ENCODE measurements at places on chromosomes 4 and X.
A peak's percentile ranks its signal among the peaks of the same experiment; 100 is the strongest.

GRCh38 chrX:13179100-13179499 lies 134.7 kb upstream of the FAM9C start:
- DNase-seq: no peak

DNA sequence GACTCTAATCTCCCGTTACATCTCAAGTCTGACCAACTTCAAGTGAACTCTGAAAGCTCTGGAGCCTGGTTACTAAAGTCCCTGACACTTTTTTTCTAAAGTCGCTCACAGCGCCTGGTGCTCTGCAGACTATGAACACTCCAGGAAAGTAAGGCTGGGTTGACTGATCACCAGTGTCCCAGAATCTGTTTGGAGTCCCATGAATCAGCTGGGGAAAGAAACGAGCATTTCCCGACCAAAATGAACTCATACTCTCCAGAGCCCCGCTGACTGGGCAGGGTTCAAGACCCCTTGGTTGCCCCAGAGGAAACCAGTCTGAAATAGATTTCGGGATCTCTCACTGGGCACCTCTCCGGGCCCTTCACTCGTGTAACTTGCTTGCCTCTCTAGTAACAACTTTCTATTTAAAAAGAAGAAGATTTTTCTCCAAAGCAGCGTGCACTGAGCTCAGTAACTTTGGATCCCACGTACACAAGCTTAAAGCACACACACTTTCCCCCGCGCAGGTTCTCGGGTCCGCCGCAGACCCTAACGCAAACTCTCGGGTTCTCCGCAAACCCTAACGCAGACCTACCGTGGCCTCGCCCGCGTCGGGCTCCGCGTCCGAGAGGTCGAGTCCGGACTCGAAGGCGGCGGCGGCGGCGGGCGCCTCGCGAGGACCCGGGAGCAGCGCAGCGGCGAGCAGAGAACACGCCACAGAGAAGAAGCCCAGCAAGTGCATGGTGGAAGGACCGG lies 964 bp downstream of the VEGFC start:
- DNase-seq: peak; percentile 65

DNA sequence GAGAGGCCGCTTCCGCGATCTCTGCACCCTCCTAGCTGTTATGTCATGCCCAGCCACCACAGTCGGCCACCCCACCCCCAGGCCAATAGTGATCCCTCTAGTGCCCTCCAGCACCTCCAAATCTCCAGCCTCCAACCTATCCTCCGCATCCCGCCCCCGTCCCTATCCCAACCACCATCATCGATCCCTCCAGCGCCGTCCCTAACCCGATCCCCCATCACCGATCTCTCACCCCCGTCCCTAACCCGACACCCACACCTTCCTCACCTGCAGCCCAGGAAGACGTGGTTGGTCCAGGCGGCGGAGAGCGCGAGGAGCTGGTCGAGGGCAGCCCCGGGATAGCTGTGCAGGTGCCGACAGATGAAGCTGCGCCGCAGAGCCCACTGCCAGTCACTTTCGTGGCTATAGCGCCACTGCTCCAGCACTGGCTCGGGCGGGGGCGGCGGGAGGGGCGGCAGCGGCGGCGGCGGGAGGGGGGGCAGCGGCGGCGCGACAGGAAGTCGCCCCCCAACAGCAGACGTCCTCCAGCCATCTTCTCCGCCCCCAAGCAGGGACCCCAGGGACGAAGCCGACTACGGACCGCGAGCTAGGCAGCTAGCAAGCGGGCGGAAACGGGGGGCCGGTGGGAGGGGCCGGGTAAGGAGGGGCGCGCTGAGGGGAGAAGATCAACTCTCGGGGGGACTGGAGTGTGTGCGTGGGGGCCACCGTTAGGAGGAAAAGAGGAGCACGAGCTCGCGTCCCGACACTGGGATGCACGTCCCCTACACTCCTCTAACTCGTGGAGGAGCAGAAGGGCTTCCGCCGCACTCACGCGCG lies 552 bp downstream of the NKRF start:
- DNase-seq: peak; percentile 7

DNA sequence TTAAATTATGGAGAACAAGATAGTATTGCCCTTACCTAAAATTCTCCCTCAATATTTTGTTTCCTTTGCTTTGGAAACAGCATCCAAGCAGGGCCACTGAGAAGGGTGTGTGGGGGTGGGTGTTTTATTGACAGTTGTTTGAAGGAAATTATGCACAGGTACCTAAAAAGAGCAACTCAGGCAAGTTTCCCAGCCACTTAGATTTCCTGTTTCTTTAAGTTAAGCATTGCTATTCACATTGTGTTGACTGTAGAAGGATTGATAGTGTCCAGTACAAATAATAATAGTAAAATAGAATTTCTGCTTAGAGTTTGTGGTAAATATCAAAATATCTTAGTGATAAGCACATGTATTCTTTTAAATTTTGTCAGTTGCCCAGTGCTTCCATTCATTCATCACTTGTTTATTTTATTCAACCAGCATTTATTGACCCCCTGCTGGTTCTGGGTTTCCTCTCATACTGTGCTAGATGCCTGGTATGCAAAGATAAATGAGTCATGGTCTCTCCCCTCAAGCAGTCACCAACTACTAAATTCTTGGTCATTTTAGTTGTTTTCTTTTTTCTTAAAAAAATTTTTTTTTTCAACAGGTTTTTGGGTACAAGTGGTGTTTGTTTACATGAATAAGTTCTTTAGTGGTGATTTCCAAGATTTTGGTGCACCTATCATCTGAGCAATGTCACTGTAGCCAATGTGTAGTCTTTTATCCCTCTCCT lies 50.0 kb downstream of the GALNT7 start:
- DNase-seq: peak; percentile 87

GRCh38 chr4:2386717-2387116 lies 31.7 kb downstream of the ZFYVE28 start:
- no peak for DNase-seq

GRCh38 chr4:88999392-88999930 lies 57.5 kb downstream of the FAM13A start:
- no peak for DNase-seq

DNA sequence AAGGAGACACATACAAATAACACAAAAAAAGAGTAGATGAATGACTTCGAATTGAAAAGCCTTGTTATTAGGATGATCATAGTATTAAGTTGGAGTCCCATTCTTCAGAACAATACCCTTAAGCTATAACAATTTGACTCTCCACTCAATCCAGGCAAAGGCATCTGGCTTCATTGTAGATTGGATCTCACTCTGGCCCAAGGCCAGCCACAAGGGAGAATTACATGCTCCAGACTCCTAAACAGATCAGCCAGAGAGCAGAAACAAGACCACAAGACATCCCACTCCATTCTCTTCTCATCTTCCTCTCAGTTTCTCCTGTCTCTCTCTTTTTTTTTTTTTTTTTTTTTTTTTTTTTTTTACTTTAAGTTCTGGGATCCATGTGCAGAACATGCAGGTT lies 213.9 kb downstream of the DHX15 start:
- no peak for DNase-seq

DNA sequence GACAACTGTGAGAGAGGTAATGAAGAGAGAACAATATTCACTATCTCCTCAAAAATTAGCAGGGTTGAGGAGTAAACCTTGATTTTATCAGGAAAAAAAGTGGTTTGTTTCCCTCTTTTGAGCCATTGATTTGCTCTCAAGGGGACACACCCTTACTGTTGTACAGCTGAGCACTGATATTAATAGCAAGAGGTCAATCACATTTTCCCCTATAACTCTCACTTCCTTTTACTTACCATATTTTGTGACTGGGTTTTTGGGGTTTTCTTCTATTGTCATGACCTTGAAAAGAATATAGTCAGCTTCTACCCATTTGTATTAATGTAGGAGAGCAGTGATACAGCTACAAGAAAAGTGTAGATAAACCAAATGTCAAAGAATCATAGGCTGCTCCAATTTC lies 70.2 kb upstream of the LONRF3 start:
- DNase-seq: no peak

- DNase-seq: peak; percentile 45
Observed at GRCh38 chr4:163484906-163485305, 9.6 kb upstream of the TMA16 start.

DNA sequence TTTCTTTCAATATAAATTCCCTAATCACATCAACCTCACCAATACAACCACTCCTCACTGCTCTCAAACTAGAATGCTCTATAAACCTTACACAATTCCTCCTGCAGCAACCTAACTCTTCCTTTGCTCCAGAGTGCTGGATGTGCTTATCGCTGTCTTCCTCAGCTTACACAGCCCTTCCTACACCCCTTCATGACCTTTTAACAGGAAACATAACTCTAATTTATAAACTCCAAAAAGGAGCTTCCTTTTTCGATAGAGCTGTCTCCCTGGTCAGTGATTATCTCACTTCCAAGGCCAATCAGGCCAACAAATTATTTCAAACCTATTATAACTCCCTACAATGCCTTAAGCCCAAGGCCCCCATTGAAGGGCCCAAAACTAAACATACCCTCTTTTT lies 78.8 kb downstream of the COQ2 start:
- DNase-seq: no peak

- DNase-seq: no peak
Observed at GRCh38 chr4:76305033-76305687, 1.4 kb upstream of the STBD1 start.

- no peak for DNase-seq
Observed at GRCh38 chrX:95536111-95536510, 1148.5 kb upstream of the DIAPH2 start.

GRCh38 chr4:174669270-174669669 lies 147.0 kb upstream of the HPGD start:
- peak; percentile 97 for DNase-seq

GRCh38 chr4:135770505-135770904 lies 1568.9 kb upstream of the PABPC4L start:
- no peak for DNase-seq

DNA sequence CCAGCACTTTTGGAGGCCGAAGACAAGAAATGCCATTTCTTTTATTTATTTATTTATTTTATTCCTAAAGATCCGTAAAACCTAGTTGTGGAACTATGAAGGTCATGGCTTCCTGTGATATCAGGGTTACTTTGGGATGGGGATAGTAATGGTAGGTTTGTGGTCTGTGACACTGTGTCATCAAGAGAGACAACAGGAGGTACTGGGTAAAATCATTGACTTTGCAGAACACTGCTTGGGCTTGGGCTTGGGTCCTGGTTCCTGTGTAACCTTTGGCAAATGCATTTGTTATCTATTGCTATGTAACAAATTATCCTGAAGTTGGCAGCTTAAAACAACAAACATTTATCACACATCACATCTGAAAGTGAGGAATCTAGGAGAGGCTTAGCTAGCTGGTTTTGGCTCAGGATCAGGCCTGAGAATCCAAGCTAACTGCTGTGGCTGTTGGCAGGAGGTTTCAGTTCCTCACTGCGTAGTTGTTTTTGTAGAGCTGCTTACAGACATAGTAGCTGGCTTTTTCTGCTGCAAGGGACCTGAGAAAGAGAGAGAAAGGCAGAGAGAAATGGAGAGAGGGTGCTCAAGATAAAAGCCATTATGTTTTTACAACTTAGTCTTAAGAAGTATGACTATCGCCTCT lies 576.4 kb upstream of the SLIT2 start:
- peak; percentile 68 for DNase-seq

GRCh38 chrX:79604364-79604763 lies 237.2 kb upstream of the ITM2A start:
- DNase-seq: no peak

DNA sequence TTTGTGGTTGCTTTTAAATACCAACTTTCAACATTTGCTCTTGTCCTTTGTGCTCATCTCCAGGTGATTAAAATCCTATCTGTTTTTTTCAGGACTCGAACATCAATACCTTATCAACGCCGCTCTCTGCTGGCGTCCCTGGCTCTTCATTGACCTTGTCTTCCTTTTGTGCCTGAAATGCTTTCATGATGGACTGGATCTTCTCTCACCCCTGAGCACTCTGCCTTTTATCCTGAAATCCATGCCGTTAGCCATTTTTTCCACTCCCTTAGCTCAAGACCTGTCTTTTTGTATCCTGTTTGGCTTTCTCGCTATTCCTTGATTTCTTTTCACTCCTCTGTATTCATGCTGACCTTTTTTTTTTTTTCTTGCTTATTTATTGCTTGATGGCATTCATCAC lies 549.5 kb upstream of the CPEB2 start:
- DNase-seq: no peak

- DNase-seq: no peak
Observed at GRCh38 chr4:7359400-7360062, 75.2 kb downstream of the PSAPL1 start.
